ENCODE measurements at places on chromosomes 7 and 10.

DNA sequence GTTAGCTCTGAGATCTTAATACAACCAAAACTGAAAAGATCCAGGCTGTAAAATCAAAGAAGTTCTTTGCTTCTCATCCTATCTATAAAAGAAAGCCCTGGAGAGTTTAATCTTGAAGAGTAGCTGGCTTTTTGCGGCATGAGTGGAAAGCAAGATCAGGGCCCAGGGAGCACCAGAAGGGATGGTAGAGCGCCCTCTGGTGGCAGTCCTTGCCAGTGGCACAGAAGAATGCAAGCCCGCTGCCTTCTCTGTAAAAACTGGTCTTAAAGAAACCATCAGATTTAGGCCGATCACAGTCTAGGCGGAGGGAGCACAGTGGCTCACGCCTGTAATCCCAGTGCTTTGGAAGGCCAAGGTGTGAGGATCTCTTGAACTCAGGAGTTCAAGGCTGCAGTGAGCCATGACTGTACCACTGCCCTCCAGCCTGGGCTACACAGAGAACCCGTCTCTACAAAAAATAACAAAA is 35.6 kb downstream of the CPN1 start:
- DNase-seq: peak; percentile 83

DNA sequence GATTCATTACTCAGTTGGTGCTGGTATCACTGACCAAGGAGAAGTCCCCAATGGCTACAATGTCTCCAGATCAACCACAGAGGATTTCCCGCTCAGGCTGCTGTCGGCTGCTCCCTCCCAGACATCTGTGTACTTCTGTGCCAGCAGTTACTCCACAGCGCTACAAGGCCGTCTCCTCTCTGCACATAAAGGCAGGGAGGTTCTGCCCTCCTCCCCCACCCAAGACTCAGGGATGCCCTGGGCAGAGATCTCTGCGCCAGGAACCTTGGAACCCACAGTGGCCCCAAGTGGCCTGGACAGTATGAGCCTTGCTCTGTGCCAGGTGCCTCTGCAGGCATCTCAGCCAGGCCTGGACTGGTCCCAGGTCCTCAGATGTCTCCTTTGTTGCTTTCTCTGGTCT is 193.4 kb upstream of the PRSS58 start:
- no peak for DNase-seq

DNA sequence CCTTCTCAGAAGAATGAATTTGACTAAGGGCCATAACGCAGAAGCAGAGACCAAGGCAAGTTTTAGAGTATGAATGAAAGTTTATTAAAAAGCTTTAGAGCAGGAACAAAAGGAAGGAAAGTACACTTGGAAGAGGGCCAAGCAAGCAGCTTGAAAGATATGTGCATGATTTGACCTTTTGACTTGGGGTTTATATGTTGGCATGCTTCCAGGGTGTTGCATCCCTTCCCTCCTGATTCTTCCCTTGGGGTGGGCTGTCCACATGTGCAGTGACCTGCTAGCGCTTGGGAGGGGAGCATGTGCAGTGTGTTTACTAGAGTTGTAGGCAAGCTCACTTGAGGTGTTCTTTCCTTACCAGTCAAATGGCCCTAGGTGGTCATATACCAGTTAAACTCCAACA is 37.9 kb upstream of the LRRN3 start:
- no peak for DNase-seq

- DNase-seq: no peak
These were observed 27.8 kb upstream of the ELFN1 start for GRCh38 chr7:1642291-1642731.

- no peak for DNase-seq
These were observed 73.5 kb downstream of the SEMA3E start for GRCh38 chr7:83575436-83575835.

- no peak for DNase-seq
These were observed 19.6 kb downstream of the SVIL start for GRCh38 chr10:29615195-29615594.

- peak; percentile 60 for DNase-seq
These were observed 126.5 kb downstream of the SH2D4B start for GRCh38 chr10:80664071-80664680.
